ENCODE measurements at places on chromosomes 6 and 20.

DNA sequence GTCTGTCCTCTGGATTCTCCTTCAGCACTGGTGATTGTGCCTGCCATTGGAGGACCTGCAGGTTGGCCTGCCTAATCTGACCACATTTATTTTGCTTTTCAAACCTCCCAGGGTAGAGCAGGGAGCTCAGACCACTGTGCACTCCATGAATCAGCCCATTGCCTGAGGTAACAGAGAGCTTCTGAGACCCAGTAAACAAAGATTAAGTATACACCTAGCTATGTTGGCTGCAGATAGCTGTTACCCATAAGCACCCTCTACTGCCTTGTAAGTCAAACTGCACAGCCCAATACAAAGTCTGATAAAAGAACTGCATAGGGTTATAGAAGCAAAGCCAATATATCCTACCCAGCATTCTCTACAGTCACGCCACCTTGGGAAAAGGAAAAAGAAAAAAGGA, 338.7 kb downstream of the HTR1B start:
- DNase-seq = no peak

DNA sequence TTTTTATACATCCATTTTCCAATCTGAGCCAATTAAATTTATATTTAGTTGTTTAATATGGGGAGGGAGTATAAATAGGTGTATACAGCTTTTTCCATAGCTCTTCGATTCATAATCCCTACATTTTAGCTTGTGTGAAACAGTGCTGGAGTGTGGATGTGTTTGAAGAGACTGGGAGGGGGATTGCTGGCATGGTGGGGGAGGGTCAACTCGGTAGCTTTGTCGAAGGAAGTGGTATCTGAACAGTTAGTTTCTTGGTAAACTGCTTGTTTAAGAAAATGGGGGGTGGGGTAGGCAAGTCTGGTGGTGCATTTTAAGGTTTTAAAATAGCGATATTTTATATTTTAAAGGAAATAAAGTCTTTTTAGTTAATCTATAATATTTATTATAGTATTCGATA, 1.4 kb upstream of the LIN28B start:
- DNase-seq = no peak

- DNase-seq = peak; percentile 20
Observed at GRCh38 chr6:89298680-89299465, 16.2 kb downstream of the GABRR2 start.

GRCh38 chr6:169428532-169428931, 174.9 kb upstream of the THBS2 start:
- peak; percentile 53 for DNase-seq

DNA sequence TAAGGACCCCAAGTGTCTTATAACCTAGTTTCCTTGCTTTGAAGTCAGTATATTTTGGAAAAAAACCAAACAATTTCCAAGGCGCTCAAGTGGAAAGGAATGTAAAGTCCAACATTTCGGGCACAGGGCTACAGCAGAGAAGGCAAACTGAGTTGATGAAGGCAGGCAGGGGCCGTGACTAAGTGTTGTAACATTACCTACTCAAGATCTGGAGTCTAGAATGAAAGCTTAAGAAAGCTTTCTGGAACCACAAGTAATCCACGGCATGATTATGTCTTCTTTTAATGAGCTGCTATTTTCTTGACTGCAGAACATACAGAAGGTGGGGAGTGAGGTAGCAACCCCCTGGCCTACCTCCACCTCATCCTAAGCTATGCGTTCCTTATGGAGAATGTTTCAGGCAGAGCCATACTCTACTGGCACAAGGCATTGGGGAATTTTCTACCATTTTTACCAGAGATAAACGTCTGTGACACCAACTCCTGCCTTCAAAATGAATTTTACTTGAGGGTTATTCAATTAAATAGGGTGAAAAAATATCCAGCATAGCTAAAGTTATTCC, 4.3 kb downstream of the PPP1R10 start:
- no peak for DNase-seq

DNA sequence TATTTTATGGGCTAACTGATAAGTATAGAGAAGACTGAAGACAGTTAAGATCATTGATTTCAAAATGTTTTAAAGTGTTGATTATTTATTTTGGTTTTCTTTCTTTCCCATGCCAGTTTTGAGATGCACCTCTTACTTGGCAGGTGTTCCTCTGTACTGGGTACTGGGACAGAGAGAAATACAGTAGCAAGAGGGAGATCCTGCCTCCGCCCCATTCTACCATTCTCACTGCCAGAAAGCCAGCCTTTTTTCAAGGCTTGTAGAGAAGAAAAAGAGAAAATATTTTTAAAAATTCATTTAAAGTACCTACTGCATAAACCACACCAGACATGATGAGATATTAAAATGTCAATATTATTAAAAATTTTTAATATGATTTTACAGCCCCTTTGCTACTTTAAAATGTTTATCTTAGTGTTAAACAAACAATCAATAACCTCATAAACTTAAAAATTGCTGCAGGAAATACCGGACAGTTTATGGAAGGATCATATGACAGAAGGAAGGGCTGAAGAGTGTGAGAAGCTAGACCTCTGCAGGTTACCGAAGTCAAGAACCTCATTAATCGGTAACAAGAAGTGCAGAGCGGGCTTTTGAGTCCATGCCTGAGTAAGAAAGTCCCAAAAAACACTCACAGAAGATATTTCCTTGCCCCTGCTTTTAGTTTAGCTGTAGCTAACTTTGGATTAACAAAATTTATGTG, 117.8 kb upstream of the ESR1 start:
- DNase-seq = no peak

- no peak for DNase-seq
Observed at GRCh38 chr6:115078555-115078954, 735.7 kb upstream of the HS3ST5 start.

- DNase-seq = no peak
Observed at GRCh38 chr20:13515796-13516558, 122.8 kb downstream of the TASP1 start.

- peak; percentile 3 for DNase-seq
Observed at GRCh38 chr6:112956696-112957535, 609.8 kb downstream of the RFPL4B start.

DNA sequence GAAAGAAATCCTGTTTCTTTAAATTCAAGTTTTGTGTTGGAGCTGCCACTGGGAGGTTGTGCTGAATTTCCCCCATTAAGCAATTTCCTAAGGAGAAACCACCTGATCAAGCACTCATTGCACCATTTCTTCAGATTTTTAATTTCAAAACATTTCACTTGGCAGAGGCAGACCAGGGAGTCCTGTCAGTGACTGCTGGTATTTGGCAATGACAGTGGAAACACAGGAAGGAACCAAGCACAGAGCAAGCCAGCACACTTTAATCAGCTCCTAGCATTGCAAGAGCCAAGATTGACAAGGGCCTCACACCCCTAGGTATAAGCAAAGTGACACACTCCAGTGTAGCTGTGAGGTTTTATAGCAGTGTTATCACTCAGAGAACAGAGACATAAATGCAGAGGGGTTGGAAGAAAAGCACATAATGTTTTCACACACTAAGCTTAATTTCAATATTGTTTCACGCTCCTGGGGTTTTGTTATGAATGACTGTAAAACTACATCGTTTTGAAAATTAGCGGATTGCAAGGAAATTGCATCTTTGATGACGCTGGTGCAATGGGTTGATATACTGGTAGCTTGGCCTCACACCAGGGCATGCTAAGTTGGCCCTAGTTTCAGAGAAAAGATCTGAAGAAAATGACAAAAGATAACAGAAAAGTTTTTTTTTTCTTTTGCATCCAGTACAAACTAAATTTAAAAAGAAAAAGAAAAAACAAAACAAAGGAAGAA, 768.4 kb downstream of the TFAP2A start:
- no peak for DNase-seq

DNA sequence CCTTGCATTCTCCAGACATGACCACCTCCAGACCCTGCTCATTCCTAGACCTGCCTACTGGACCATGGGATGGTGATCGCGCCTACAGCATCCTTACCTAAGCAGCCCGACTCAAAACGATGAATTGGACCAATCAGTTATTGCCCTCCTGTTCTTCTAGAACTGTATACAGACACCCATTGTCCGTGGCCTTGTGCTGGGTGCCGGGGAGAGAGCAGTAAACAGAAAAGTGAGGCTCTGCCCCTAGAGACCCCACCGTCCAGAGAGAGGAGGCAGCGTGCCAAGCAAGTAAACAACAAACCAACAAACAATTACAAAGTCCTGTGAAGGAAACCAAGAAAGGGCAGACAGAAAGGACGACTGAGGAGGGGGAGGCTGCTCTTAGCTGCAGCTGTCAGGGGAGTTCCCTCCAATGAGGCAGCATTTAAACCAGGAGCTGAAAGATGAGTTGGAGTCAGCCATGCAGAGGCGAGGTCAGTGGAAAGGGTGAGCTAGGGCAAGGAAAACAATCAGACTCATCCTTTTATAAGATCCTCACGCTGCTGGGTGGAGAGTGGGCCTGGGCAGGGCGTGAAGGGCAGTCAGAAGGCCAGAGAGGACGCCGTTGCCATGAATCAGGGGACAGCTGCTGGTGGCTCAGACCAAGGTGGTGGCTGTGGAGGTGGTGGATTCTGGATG, 37.6 kb upstream of the BLCAP start:
- DNase-seq = no peak

DNA sequence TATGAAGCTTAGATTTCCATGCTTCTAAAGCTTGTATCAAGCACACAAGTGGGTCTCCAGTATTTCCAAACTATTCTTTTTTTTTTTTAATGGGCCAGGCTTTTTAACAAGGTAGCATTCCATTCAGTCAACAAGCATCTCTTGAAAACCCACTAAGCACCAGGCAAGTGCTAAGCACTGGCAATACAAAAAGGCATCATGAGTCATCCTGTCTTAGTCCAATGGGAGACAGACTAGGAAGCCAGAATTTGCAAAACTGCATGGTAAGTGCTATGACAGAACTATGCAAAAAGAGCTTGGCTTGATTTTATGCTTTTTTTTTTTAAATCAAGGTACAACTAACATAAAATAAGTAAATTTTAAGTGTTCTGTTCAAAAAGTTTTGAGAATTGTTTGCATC, 109.3 kb upstream of the DST start:
- DNase-seq = peak; percentile 54

DNA sequence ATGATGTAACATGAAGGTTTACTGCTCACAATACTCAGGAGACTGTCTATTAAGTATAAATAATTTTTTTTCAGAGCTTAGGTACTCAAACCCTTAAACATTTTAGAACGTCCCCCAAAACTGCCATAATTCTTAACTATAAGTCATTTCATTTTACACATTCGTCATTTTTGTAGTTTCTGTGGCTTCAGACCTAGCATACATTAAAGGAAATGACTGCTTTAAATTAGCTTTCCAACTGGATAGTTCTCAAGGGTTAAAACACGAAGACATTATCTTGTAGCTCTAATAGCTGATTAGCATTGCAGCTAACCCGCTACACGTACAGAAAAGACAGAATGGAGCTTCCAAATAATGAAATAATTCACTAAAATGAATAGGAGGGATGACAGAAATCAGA, 24.9 kb upstream of the PLN start:
- no peak for DNase-seq

- DNase-seq = no peak
Observed at GRCh38 chr6:46011188-46012085, 4.2 kb downstream of the CLIC5 start.

DNA sequence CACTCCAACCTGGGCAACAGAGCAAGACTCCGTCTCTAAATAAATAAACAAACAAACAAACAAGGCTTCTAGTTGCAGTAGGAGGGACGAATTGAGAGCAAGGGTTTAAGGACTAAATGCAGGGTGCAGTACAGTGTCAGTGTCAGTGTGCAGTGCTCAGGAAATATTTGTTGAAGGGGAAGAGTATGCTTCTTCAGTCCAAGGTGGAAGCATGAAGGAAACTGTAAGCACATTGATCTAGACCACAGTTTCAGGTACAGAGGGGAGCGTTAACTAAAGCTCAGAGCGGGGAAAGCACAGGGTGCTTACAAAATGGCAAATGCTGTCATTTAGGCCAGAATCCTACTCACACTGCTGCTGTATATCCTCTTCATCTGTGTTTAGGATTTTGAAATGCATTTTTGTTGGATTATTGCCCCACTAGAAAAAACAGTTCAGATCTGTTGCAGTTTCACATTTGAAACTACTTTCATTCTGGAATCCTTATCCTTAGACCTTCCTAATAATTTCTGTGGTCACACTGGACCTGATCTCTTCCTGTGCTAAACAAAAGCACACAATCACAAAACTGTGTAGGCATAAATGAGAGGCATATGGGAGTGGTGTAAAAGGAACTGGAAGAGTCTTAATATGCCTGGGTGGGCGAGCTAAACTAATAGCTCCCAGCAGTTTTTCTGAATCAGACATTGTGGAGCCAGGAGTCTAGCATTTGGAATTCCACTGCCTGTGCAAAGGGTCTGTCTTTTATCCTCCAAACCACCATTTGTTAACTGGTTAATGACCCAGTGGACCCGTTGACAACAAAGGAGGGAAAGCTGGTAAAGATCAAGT, 41.4 kb downstream of the CBFA2T2 start:
- DNase-seq = no peak

- no peak for DNase-seq
Observed at GRCh38 chr6:20778459-20778858, 244.2 kb downstream of the CDKAL1 start.

DNA sequence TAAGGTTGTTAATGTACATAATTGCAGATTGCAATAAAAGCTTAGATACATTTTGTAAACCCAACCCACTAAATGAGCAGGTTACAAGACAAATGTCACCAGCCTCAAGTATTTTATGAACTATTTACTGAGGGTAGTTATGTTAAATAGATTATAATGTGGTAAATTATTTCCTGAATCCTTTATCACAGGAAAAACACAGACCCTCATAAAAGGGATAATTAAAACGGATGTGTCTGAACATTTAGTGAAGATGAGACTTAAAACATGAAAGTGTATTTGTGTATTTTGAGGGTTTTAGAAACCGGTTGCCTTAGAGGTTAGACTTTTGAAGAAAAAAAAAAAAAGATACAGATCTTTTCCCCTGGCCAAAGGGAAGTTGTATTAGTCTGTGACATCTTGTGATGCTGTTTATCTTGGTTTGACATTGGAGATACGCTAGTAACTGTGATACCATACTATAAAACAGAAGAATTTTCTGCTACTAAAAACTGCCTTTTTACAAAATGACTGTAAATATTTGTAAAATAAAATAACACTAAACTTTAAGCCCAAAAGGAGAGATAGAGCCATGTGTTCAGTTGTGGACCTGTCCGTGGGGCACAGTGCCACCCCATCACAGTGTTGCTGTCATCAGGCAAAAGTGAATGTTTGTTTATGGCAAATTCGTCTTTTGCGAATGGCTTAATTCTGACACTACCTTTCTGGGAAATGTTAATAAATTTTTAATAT, 9.7 kb downstream of the DYNLT1 start:
- no peak for DNase-seq

GRCh38 chr6:132648828-132649227, 10.2 kb downstream of the TAAR1 start:
- DNase-seq = no peak

GRCh38 chr6:169725125-169726048, 1.1 kb upstream of the PHF10 start:
- no peak for DNase-seq

- DNase-seq = no peak
Observed at GRCh38 chr6:20669571-20670314, 135.5 kb downstream of the CDKAL1 start.

Data from urothelium cell line (cell line).